ENCODE measurements at places on chromosomes 7 and 10. TPM values are rescaled to one million over a fixed set of nuclear protein-coding genes. Genes with fewer than 3 reads are reported as not detected.

LRRD1 gene
- not detected for total RNA-seq

FFAR4 gene
- 0.27 TPM for total RNA-seq

GPNMB gene
- 2.0 TPM for total RNA-seq

C10orf95 gene
- 0.34 TPM for total RNA-seq

WIPF3 gene
- 0.53 TPM for total RNA-seq

CALY gene
- total RNA-seq = not detected

TLX1 gene
- total RNA-seq = not detected

HECTD2 gene
- total RNA-seq = 3.0 TPM

IQUB gene
- total RNA-seq = not detected

TCAF2 gene
- total RNA-seq = 0.36 TPM

C10orf105 gene
- total RNA-seq = not detected

GIMAP6 gene
- total RNA-seq = not detected

NUDT13 gene
- 3.3 TPM for total RNA-seq

CALHM1 gene
- total RNA-seq = not detected

FLNC gene
- total RNA-seq = 4.0 TPM

GBX1 gene
- not detected for total RNA-seq

AMZ1 gene
- not detected for total RNA-seq

PRLHR gene
- not detected for total RNA-seq

Measured in A549 treated with CpdA at 1 μM for 4 hours (cell line).